ENCODE measurements at places on chromosomes 11 and 22. TPM values are rescaled to one million over a fixed set of nuclear protein-coding genes. Genes with fewer than 3 reads are reported as not detected.

SERPIND1 gene
- not detected for polyA plus RNA-seq

PHLDA2 gene
- 16.5 TPM for polyA plus RNA-seq

PPARA gene
- polyA plus RNA-seq = 5.1 TPM

YAP1 gene
- 19.5 TPM for polyA plus RNA-seq

SMARCB1 gene
- polyA plus RNA-seq = 114 TPM
